CD14-positive monocyte (primary cell): ENCODE measurements at places on chromosomes 1 and 21. TPM values are rescaled to one million over a fixed set of nuclear protein-coding genes. Genes with fewer than 3 reads are reported as not detected.

DNA sequence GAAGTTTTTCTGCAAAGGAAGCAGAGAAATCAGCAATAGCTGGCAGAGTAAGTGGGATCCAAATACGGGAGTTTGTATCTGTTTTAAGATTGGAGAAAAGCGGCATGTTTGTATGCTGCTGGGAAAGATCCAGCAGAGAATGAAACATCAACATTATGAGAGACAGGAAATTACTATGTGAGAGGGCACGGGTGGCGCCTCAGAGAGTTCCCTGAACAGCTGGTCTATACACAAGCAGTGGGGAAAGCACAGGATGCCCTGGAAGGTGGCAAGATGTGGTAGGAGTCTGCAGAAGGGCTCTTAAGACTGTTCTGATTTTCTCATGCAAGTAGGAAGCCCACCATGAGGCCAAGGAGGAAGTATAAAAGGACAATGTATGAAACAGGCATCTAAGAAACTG lies 130.4 kb downstream of the RERE start:
- DNase-seq: no peak
- H3K4me1 ChIP-seq: peaks cover 4% of the 10 kb centered on the region
- H3K4me3 ChIP-seq: no peak overlapping the region
- H3K27me3 ChIP-seq: no peaks in the 10 kb centered on the region
- H3K36me3 ChIP-seq: no peaks in the 10 kb centered on the region
- no peak overlapping the region for H3K27ac ChIP-seq

DNA sequence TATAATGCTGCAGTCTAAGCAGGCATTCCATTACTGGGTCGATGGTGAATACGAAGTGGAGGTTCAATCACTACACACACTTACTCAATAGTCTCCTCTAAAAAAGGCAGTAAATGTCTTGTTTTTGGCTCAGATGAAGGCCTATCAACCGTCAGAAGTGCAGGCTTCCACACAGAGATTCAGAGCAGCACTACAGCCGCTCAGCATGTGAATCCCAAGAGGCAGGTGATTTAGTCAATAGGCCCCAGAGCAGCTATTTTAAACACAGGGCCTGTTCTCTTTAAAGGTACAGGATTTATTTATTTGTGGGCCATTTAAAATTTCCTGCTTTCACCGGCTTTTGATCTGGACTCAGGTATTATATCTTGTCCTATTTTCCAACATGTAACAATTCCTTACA lies 293.7 kb downstream of the RGS7 start:
- no peaks in the 10 kb centered on the region for H3K36me3 ChIP-seq
- H3K27me3 ChIP-seq: no peaks in the 10 kb centered on the region
- no peaks in the 10 kb centered on the region for H3K4me1 ChIP-seq
- no peak for DNase-seq

- H3K4me3 ChIP-seq: no peak overlapping the region
- no peaks in the 10 kb centered on the region for H3K36me3 ChIP-seq
- DNase-seq: no peak
- no peaks in the 10 kb centered on the region for H3K27me3 ChIP-seq
Observed at GRCh38 chr1:119052267-119052666, 64.1 kb upstream of the TBX15 start.

DNA sequence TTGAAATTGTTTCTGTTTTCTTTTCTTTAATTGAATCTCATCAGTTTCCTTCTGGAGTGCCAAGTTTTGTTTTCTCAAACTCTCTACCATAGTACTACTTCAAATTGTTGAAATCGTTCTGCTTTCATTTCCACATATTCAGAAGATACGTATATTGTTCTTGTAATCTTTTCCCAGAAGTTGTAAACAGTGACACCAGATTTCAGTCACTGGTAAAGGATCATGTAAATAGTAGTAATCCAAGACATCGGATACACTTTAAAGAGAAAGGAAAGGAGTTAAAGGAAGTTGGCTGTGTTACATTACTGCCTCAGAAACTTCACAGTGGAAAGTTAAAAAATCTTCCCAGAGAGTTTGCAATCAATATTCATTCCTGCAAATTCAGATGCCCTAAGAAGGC lies 67.5 kb downstream of the RGL1 start:
- no peaks in the 10 kb centered on the region for H3K36me3 ChIP-seq
- no peak overlapping the region for H3K27ac ChIP-seq
- H3K4me3 ChIP-seq: no peak overlapping the region
- peaks cover 38% of the 10 kb centered on the region for H3K4me1 ChIP-seq
- no peak for DNase-seq

- H3K4me1 ChIP-seq: no peaks in the 10 kb centered on the region
- no peak overlapping the region for H3K4me3 ChIP-seq
- H3K27ac ChIP-seq: no peak overlapping the region
- no peaks in the 10 kb centered on the region for H3K27me3 ChIP-seq
Observed at GRCh38 chr21:31918250-31918775, 45.5 kb downstream of the HUNK start.

- H3K27me3 ChIP-seq: no peaks in the 10 kb centered on the region
- no peaks in the 10 kb centered on the region for H3K36me3 ChIP-seq
- H3K27ac ChIP-seq: no peak overlapping the region
- H3K4me3 ChIP-seq: no peak overlapping the region
Observed at GRCh38 chr1:116580446-116581322, 9.9 kb upstream of the CD58 start.

- no peak for DNase-seq
- H3K27ac ChIP-seq: no peak overlapping the region
- no peaks in the 10 kb centered on the region for H3K36me3 ChIP-seq
Observed at GRCh38 chr1:172630868-172631267, 28.0 kb upstream of the FASLG start.

DNA sequence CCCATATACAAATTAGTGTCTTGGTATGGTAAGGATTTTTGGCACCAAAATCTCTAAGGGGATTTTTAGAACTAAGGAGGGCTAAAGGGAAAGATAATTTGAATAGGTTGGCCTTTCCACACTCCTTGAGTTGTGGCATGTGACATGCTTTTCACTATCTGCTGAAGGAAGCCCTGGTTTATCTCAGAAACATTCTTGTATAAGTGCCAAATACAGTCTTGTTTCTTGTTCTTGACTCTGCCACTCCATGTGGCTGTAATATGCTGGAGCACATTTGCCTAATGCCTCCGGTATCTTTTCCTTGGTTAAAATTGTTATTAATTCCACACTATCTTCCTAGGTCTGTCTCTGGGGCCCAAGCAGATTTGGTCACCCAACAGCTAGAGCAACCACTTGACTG lies 457.0 kb downstream of the USP25 start:
- H3K4me3 ChIP-seq: no peak overlapping the region
- no peak for DNase-seq
- no peaks in the 10 kb centered on the region for H3K27me3 ChIP-seq
- no peaks in the 10 kb centered on the region for H3K4me1 ChIP-seq
- H3K27ac ChIP-seq: no peak overlapping the region
- H3K36me3 ChIP-seq: no peaks in the 10 kb centered on the region

DNA sequence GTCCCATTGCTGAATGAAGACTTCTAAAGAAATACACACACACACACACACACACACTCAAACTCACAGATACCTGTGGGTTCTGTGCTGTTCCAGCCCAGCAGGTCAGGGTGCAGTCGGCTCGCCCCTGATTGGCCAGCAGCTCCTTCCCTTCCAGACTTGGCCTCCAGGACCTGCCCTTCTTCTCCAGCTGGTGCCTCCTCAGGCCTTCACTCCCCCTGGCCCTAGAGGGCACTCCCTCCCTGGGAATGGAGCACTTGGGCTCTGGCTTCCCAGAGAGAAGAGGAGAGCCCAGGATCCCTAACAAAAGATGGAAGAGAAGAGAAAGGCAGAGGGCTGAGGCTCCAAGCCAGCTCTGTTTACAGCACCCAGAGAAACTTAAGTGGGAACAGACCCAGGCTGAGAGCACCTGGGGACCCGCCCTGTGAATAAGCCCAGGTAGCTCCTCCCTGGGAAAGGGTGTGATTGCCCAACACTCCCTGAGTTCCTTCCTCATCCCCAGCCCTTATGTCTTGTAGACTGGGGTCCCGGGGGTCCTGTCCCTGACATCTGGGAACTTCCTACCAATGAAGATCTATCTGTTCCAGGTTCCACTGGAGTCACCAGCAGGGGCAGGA lies at the start of gene PGLYRP3:
PGLYRP3 (minus strand) TSS at position 383 of the 617 bp plus-strand sequence. CDS start 2,287 bp downstream, outside the sequence.
- H3K4me1 ChIP-seq: no peaks in the 10 kb centered on the region
- H3K36me3 ChIP-seq: no peaks in the 10 kb centered on the region
- no peak within 1 kb of the TSS for H3K27ac ChIP-seq
- H3K27me3 ChIP-seq: no peaks in the 10 kb centered on the region

- no peaks in the 10 kb centered on the region for H3K36me3 ChIP-seq
- no peak overlapping the region for H3K4me3 ChIP-seq
- H3K27me3 ChIP-seq: no peaks in the 10 kb centered on the region
- H3K27ac ChIP-seq: no peak overlapping the region
- no peak for DNase-seq
- H3K4me1 ChIP-seq: peaks cover 89% of the 10 kb centered on the region
Observed at GRCh38 chr1:229065613-229066012, 205.3 kb upstream of the RAB4A start.

DNA sequence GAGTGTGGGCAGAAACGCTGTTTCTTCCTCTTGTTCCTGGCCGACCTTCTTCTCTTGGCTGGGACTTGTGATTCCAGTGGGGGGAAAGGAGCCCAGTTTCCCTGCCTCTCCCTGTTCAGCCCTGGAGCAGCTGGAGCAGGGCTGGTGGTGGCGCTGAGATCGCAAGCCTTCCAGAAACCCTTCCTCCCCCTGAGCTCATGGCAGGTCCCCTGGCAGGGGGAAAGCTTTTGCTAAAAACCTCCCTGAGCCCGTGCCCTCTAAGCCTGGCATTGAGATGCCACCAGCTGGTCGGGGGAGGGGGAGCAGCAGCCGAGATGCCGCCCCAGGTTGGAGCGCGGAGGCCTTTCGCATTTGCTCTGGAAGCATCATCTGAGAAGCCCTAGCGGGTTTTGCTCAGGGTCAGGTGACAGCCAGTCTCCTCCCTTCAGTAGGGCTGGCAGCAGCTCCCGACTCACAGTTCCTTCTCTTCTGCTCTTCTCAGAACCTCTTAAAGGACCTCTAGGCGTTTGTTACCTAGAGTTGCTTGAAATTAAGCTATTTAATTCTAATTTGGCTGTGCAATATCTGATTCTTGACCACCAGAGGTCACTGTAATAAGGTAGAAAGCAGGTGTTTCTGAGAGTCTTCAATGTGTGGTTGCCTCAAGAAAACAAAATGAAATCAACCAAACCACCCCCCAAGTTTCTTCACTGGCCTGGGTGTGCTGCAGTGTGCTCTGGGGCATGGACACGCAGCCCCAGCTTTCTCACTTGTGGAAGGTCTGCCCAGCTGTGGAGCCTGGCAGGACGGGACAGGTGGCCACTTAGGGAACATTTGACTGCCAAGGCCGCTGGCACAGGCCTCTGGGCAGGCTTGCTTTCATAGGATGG lies 257.3 kb downstream of the CAMTA1 start:
- H3K36me3 ChIP-seq: no peaks in the 10 kb centered on the region
- no peak for DNase-seq
- no peaks in the 10 kb centered on the region for H3K4me1 ChIP-seq
- H3K4me3 ChIP-seq: no peak overlapping the region

DNA sequence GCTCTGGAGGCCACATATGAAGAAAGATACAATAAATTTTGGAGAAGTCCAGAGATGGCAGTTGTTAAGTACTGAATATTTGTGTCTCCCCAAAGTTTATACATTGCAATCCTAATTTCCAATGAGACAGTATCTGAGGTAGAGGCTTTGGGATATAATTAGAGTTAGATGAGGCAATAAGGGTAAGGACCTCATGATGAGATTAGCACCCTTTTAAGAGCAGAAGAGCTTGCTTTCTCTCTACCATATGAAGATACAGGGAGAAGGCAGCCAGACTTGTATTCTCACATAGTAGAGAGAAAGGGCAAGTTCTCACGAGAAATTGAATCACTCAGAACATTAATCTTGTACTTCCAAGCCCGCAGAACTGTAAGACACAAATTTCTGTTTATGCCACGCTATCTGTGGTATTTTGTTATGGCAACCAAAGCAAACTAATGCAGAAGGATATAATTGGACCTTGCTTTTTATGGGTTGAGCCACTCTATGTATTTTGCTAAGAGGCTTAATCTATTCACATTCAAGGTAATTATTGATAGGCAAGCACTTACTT lies 430.1 kb downstream of the KCNT2 start:
- no peak for DNase-seq
- H3K4me3 ChIP-seq: no peak overlapping the region
- no peaks in the 10 kb centered on the region for H3K27me3 ChIP-seq
- no peaks in the 10 kb centered on the region for H3K36me3 ChIP-seq
- no peaks in the 10 kb centered on the region for H3K4me1 ChIP-seq

DNA sequence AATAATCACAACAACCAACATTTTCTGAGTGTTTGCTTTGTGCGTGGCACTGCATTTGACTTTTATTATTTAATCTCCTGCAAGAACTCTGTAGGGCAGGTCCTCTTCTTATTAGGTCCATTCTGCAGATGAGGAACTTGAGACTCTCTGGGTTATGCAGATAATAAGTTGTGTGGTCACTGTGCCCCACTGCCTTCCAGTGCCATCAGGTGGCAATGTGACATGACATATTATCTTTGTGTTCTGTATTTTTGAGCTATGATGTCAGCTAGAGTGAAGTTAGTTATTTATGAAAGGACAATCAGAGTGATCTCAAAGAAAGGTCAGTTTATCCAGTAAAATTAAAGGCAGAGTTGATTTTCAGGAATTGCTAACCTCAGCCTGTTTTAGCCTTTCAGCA lies 196.0 kb downstream of the FMN2 start:
- no peaks in the 10 kb centered on the region for H3K4me1 ChIP-seq
- H3K27me3 ChIP-seq: no peaks in the 10 kb centered on the region
- H3K27ac ChIP-seq: no peak overlapping the region
- DNase-seq: no peak
- H3K36me3 ChIP-seq: no peaks in the 10 kb centered on the region
- no peak overlapping the region for H3K4me3 ChIP-seq

DNA sequence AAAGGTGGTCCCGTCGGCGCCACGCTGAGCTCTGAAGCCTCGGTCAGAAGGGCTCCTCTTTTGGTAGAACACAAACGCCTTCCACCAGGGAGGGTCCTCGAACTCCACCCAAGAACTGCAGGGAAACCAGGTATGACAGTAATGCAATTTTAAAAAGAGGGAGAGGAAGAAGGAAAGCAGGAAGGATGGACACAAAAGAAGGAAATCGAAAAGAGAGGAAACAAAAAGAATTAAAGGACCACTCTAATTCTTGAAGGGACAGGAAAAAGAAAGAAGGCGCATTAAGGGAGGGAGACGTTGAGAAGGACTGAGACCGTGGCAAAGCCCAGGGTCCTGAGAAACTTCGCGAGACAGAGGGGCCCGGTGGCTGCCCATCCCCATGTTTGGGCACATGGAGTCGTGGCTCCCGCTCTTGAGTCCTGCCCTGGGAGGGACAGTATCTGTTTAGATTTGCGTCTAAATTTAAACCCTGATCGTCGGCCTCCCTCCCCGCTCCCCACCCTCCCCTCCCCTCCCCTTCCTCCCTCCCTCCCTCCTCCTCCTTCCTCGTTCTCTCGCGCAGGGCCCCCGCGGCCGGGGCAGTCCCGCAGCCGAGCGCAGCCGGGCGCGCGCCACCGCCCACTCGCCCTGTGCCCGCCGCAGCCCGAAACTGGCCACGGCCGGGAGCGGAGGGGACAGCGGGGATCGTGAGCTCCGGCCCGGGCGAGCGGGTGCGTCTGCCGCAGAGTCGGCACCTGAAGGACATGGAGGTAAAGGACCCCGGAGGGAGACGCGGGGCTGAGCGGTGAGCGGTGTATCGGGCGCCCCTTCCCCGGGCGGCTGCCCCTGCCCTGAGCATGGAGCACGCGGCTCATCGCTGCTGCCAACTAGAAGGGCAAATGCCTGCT lies at the start of gene RCSD1:
RCSD1 (plus strand) TSS at position 552 of the 887 bp plus-strand sequence; CDS start at position 744, 192 bp downstream.
- DNase-seq: no peak
- peak within 1 kb of the TSS; percentile 94 for H3K27ac ChIP-seq
- H3K4me3 ChIP-seq: peak within 1 kb of the TSS; percentile 90
- no peaks in the 10 kb centered on the region for H3K27me3 ChIP-seq
- peaks cover 20% of the 10 kb centered on the region for H3K36me3 ChIP-seq

The RGSL1 gene
- polyA plus RNA-seq: not detected

The HSF2BP gene
- not detected for polyA plus RNA-seq

The CRP gene
- not detected for polyA plus RNA-seq

The MX2 gene
- polyA plus RNA-seq: 43.1 TPM

The MYBPH gene
- polyA plus RNA-seq: 0.52 TPM

The PLEKHA6 gene
- polyA plus RNA-seq: not detected

The OR10J1 gene
- not detected for polyA plus RNA-seq
